Naive thymus-derived CD8-positive, alpha-beta T cell (primary cell): ENCODE measurements at places on chromosomes 2 and 18. TPM values are rescaled to one million over a fixed set of nuclear protein-coding genes. Genes with fewer than 3 reads are reported as not detected.

DNA sequence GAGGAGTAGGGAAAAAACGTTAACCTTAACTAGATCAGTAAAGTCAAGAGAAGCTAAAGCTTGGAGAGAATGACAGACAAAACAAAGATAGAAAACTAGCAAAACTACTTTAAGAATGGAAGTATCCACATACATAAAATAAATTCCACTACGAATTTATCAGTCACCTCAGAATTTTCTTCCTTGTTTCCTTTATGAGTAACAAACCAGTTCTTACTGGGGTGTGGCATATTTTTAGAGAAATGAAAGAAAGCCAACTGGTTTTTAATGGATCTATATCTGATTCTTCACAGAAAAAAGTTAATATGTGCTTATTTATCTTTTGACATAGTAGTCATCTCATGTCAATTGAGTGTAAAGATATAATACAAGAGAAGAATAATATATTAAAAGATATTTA, 2033.7 kb upstream of the CELF4 start:
- no peak for DNase-seq

DNA sequence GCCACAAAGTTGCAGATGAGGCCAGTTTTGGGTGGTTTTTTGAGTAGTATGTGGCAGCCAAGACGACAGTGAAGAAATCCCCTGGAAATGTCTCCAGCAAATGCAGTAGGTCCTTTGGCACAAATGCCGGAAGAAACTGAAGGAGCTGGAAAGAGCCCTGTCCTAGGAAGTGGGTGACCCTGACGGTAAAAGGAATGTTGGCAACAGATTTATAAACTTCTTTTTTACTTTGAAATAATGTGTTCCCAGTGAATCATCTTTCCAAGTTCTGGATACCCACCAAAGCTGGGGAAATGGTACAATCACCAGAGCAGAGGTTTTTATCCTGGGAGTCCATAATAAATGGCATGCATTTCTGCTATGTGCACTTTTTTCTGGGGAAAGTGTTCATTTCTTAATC, 112.9 kb downstream of the CSRNP3 start:
- no peak for DNase-seq

DNA sequence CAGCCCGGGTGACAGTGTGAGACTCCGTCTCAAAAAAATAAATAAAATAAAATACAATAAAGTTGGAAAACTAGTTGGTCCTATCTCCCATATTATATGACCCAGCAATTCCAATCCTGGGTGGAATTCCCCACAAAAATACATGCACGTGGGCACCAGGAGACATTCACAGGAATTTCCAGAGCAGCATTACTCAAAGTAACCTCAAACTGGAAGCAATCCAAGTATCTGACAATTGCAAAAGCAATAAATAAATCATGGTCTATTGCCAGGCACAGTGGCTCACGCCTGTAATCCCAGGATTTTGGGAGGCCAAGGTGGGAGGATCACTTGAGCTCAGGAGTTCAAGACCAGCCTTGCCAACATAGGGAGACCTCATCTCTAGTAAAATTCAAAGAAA, 101.2 kb upstream of the MAP4K4 start:
- DNase-seq, result no peak

- no peak for DNase-seq
These were observed 45.9 kb upstream of the NYAP2 start for GRCh38 chr2:225353579-225354085.

DNA sequence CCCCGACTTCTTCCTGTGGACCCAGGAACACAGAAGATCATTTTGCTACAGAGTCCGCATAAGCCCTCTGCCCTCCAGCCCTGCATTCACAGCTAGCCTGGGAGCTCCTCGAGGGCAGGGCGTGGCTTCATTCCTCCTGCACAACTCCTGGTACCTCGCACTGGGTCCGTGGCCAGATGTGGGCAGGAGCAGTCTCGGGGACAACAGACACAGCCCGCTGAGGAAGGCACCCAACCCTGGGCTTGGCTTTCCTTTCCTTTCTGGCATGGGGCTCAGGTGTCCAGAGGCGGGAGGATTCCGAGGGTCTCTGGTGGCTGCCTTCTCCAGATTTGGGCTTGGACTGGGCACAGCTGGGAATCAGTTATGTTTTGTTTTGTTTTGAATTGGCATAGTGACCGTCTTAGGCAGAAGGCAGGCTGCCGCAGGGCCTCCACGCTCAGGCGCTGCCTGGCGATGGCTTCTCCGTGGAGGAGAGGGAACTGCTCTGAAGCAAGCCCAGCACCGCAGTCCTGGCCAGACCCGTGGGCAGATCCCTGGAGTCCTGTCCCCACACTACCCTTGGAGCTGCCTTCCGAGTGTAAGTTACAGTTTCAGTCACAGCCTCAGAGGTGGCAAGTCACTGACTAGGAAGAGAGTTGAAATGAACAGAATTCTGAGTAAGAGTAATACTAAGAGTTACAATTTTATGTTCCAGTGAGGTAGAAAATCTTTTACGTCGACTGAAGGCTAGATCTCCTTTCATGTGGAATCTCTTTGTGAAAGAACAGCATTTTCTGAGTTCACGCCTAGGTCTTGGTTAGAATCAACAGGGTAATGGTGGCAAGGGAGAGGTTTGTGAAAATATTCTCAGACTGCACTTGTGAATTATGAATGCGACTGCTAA, 47.9 kb downstream of the LDLRAD4 start:
- DNase-seq, result no peak

DNA sequence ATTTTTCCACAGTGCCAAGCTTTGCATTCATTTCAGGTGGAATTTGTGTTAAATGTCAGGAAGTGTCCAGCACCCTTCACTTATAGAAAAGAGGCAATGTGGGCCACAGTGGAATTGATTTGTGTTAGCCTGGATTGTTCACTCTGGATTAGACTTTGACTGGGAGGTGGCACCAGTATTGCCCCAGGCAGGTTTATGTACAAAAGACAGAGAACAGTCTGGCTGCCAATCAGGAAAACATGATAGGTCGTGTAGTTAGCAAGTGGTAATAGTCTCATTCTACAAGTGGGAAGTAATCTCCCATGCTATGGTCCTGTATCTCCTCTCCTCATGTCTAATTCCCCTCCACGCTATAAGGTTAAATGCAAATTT, 45.6 kb downstream of the RAB27B start:
- DNase-seq, result no peak

DNA sequence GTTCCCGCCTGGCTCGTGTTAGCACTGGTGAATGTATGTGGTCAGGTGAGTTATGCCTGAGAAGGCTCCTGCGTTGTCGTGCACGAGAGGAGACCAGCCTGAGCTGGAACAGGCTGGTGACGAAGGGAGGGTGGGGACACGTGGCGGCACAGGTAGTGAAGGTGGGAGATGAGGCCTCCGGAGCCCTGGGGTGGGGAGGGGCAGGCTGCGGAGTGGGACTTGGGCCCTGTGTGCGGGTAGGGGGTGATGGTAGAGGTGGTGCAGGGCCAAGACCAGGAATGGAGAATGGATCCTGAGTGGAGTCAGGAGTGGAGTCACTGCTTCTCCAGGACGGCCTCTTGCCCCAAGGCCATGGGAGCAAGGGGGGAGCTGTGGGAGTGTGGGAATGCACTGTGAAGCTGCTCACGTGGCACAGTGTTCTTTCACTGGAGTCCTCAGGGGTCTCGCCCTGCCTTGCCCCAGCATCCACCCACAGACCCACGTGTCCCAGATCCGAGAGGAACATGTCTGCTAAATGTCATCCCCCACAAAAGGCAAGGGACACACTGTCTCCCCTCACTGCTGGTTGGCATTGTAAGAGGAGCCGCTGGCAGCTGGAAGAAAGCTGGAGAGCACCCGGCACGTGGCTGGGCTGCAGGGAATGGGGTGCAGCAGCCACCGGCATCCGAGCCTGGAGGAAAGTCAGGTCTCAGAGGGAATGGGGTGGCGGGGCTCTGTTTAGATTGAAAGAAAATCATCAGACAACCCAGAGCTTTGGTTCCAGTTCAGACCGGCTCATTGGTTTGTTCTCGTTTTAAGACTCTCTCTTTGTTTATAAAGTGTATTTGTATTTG, 63.7 kb downstream of the CYP26B1 start:
- no peak for DNase-seq

- DNase-seq, result no peak
These were observed 270.3 kb downstream of the NEDD4L start for GRCh38 chr18:58314284-58314683.

- no peak for DNase-seq
These were observed 156.3 kb upstream of the SLC1A4 start for GRCh38 chr2:64832936-64833335.

DNA sequence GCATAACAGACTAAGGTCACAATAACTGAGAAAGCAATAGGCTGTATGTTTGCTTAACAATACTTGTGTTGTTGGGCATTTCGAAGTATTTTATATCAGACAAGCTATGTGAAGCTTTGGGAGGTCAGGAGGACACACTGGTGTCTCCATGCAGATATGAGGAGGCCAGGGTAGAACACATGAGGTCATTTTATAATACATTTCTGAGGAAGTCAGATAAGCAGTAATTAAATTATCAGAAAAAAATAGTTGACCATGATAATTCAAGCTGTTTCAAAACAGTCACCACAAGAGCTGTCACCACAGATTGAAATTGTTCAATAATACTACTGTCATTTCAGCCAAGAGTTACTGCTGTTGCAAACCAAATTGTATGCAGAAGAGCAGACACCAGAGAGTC, 160.6 kb downstream of the RIT2 start:
- no peak for DNase-seq

GRCh38 chr2:3316456-3317276, 61.0 kb downstream of the EIPR1 start:
- no peak for DNase-seq

- no peak for DNase-seq
These were observed 525.6 kb downstream of the MBD2 start for GRCh38 chr18:53698907-53699306.

GRCh38 chr2:112708968-112709367, 11.9 kb upstream of the NT5DC4 start:
- no peak for DNase-seq

GRCh38 chr2:145685383-145686050, 1165.6 kb upstream of the ZEB2 start:
- DNase-seq, result no peak

DNA sequence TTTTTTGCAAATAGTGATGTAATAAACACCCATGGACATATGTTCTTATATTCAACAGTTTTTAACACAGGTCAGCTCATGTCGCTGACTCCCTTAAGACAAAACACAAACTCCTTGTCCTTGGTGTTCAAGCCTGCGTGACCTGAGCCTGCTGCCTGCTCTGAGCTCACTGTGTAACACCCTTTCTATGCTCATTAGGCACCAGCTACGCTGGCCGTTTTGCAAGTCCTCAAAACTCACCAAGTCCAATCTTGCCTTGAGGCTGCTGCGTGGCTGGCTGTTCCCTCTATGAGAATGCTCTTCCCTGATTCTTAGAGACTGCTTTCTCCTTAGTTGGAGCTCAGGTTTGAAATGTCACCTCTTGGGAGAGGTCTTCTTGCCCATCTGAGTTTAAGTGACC, 100.5 kb upstream of the GLI2 start:
- DNase-seq, result no peak

GRCh38 chr2:120422465-120423160, 76.7 kb downstream of the INHBB start:
- no peak for DNase-seq

DNA sequence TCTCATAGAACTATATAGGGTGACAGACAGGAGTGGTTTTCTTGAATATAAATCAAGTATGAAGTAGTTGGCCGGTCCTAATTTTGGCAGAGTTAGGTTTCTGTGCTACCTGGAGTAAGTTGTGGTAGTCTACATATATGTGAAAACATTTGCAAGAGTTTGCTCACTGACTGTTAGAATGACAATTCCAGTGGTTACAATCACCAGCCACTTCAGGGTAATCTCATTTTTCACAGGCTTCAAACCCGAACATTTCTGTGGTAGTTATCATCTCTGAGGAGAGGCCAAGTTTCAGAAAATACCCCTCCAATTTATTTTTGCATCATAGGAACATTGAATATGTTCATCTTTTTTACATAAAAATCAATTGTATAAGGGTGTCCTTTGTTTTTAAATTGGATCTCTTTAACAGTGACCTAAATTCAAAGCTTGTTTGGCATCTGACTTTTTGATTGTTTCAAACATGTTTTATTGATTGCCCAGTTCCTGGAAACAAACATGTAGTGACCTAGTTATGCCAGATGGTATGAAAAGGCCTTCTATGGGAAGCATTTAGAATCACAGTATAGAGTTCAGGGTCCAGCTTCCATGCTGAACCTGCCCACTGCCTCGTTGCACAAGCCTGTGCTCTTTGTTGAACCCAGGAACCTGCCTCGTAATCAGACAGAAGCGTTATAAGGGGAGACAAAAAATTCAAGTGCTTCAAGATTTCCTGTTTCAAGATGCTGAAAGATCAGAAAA, 250.6 kb downstream of the LTBP1 start:
- no peak for DNase-seq

- DNase-seq, result no peak
These were observed 8.9 kb upstream of the POU3F3 start for GRCh38 chr2:104844807-104845551.

DNA sequence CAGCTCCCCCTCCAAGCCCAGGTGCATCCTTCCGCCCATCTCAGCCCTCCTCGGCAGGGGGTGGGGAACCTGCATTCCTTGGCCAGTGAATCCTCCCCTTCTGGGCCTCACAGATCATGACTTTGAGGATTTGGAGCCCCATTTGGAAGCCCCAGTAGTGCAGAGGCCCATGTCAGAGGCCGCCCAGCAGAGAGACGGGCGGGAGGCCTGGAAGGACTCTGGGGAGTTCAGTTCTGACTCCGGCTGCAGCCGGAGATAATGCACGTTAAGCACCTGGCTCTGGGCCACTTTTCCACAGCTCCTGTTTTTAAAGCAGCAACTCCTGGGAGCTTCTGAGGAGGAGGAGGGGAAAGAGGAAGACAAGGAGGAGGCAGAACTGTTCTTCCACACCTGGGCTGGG, 14.9 kb downstream of the ATOH8 start:
- no peak for DNase-seq

DNA sequence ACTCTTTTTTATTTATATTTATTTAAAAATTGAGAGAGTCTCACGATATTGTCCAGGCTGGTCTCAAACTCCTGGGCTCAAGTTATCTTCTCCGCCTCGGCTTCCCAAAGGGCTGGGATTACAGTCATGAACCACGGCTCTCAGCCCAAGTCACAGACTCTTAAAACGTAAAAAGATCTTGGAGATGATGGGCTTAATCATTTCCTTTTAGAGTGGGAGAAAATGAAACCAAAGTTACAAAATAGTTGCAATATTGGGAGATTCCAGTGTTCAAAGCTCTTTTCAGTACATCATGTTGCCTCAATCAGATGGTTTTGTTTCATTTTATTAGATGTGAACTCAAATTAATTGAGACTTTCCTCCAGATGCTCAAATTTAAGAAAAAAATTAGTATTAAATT, 151.4 kb upstream of the XPO1 start:
- no peak for DNase-seq

Gene GRHL1
- polyA plus RNA-seq, result not detected

Gene C1QL2
- polyA plus RNA-seq, result not detected

Gene OR6B2
- polyA plus RNA-seq, result not detected

Gene STARD6
- not detected for polyA plus RNA-seq

Gene DHRS9
- not detected for polyA plus RNA-seq

Gene HOXD12
- not detected for polyA plus RNA-seq

Gene DNER
- not detected for polyA plus RNA-seq

Gene PDE6D
- polyA plus RNA-seq, result 47.9 TPM

Gene UGT1A1
- not detected for polyA plus RNA-seq

Gene CHST9
- polyA plus RNA-seq, result not detected

Gene ITGA4
- 121 TPM for polyA plus RNA-seq

Gene BAZ2B
- 6.3 TPM for polyA plus RNA-seq
